ENCODE measurements at places on chromosomes 2 and 18.

- no peak for DNase-seq
Observed at GRCh38 chr2:69780921-69781320, 39.0 kb downstream of the ANXA4 start.

DNA sequence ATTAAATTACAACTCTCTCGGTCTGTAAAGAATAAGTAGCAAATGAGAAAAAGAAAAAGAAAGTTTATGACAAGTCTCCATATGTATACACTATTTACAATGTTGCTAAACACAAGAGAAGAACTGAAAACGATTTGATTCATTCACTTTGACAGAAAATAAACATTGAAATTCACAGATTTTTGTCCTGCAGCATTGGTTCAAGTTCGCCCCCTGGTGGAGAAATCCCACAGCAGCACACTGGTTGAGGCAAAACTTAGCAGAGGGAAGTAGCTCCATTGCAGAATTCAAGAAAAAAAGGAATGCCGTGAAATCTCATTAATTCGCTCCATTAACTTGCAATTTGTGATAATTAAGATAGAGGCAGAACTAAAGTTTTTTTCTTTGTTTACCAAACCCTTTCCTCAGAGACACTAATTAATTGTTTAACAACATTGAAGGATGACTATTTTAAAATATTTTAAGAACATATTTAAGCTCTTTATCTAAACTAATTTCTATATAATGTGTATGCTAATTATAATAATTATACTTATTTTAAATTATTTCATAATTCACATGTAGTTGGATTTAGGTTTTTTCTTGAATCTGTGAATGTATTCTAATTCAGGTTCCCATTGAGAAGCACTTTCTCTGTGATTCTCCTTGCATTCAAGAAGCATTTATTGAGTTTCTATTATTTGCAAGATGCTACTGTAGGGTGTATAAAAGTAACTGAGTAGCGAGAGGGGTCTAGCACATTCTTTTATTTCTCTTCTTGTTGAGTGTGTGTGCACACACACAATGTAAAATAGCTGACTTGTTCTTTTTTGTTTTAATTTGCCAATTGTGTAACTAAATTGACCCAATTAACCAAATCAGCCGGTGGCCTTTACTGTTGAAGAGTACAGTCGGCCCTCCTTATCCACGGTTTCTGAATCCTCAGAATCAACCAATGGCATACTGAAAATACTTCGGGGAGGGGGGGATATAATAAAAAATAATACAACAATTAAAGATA, 74.1 kb downstream of the COL4A3 start:
- peak; percentile 58 for DNase-seq

- no peak for DNase-seq
Observed at GRCh38 chr2:151097895-151098294, 163.8 kb downstream of the RBM43 start.

GRCh38 chr2:1487758-1488157, 74.5 kb downstream of the TPO start:
- DNase-seq, result no peak

GRCh38 chr2:3469486-3469885, 49.8 kb downstream of the ADI1 start:
- DNase-seq, result no peak

DNA sequence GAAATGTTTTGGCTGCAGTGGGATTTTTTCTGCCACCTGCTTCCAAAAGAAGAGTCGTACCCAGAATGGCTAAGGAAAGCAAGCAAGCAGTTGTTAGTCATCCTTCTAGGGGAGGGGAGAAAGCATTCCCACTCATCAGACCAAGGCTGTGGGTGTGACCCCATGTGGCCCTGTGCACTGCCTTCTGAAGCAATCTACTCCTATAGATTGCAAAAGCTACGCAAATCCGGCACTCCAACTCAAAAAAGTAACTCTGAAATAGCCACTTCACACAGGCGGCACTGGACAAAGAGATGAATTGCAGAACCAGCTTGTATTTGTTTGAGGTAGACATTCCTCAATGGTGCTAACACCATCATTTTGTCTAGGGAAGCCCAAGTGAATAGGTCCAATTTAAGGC, 44.3 kb downstream of the ST3GAL5 start:
- no peak for DNase-seq

DNA sequence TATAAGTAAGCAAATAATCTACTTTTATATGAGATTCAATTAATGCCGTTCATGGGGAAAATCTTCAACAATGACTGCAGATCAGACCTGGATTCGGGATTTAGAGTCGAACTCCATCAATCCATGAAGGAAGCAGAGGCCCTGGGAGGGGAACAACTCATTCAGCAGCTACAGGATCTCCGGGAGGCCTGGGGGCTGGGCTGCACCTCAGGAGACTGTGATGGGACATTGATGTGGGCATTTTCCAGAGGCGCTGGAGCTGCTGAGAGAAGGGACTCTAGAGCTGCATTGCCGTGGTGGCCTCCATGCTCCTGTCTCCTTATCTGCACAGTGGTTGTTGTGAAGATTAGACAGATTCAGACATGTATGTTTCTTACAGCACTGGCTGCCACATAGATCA, 76.9 kb downstream of the MYT1L start:
- DNase-seq, result no peak
